ENCODE measurements at places on chromosomes 2 and 18.

GRCh38 chr2:206657087-206657486 lies 14.8 kb downstream of the FAM237A start:
- no peak for DNase-seq

- DNase-seq: no peak
Observed at GRCh38 chr2:196173505-196173904, 2.1 kb upstream of the STK17B start.

DNA sequence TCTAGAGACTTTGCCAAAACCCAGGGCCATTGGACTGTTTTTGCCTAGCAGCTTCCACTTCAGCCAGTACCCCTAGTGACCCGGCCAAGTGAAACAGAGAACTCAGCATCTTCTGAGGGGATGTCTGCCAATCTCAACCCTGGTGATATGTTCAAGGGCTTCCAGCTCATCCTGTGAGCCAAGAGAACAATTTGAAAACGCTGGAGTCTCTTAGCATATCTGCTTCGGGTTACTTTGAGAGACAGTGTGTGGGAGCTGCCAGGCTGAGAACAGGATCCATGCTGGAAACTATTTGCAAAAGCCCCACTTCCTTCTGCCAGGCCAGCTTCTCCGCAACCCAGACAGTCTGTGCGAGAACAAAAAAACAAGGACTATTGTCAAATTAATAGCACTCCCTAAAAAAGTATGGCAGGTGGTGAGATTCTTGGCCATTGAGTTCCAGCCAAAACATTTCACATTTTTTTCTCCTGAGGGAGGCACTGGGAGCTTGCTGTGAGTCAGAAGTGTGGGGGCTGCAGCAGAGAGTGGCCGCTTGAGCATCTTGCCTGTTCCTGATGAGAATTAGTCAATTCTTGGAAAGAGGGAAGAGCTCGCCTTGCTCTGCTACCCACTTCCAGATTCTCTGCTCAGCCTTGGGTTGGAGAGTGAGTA lies 395.6 kb upstream of the TRIB2 start:
- no peak for DNase-seq

GRCh38 chr18:13394801-13395200 lies 176.2 kb downstream of the LDLRAD4 start:
- no peak for DNase-seq

GRCh38 chr18:33839452-33840211 lies 261.6 kb downstream of the ASXL3 start:
- DNase-seq: no peak

DNA sequence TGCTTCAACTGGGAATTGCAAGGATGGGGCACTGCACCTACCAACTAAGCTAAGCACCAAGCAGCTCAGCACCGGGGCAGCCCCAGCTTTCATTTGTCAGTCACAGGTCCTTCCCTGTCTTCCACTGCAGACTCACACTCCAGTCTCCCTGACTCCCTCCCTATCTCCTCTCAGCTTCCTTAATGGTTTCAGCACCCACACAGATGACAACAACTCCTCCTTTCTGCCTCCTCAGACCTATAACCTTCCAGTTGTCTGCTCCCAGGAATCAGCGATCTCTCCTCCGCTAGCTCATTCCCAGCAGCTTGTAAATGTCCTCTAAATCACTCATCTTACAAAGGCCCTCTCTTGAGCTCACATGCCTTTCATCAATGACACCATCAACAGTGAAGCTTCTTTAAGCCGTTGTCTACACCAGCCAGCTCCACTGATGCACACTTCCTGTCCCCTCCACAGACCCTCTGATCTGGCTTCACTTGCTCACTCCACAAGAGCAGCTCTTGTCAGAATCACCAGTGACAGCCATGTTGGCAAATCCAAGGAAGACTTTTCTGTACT lies 32.1 kb downstream of the CLASP1 start:
- DNase-seq: no peak

- DNase-seq: no peak
Observed at GRCh38 chr2:71449343-71449742, 4.0 kb upstream of the DYSF start.

DNA sequence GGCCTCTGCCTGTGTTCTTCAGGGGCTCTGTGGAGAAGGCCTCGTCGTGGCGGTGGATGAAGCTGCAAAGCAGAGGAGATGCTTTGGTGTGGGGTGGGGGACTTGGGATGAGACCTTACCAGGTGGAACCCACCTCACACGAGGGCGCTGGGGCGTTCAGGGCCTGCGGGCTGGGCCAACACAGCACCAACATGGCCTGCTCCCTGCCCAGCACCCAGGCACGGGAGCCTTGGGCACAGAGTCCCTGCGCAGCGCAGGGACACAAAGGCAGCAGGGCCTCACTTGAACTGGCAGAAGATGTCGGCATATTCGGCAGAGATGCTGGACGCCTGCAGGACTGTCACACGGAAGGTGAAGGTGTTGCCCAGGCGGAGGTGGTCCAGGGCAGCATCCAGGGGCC lies 53.8 kb downstream of the AQP12A start:
- DNase-seq: no peak

- no peak for DNase-seq
Observed at GRCh38 chr2:189849550-189849949, 65.3 kb downstream of the PMS1 start.

DNA sequence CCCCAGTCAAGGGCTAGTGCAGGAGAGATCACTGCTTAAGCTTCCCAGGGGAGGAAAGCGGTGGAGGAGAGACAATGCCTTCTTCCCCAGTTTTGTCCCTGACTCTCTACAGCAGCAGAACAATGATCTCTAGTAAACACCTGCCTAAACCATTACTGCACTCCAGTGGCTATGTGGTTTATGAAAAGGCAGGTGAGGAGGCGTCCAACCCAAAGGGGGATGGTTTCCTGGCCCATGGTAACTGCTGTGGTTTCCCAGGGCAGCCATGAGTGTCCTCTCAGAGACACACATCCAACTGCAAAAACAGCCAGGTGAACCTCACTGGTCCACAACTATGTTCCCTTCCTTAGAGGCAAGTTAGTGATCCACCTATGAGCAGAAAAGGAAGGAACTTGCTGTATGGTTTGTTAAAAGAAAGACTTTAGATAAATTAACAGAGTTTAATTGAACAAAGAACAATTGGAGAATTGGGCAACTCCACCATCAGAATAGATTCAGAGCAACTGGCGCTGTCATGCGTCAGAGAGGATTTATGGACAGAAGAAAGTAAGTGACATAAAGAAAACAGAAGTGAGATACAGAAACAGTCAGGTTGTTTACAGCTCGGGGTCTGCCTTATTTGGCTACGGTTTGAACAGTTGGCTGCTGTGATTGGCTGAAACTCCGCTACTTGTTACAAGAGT lies 4.8 kb upstream of the TTC39C start:
- DNase-seq: no peak

DNA sequence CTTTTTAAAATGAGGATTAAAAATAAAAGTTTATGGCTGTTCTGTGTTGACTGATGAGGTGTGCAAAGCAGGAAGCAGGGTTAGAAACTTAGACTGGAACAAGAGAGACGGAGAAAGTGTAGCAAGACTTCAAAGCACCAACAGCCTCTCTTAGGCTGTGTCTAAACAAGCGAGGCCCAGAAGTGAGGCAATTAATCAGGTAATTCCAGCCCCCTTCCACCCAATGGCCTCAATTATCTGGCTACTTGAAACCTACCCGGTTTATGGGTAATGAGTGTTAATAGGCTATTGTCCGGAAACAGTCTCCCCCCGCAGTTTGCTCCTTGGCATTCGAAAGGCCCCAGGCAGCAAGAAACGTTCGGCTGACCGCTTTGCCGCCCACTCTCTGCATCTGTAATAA lies 171.7 kb upstream of the MYCN start:
- no peak for DNase-seq

GRCh38 chr2:104774631-104775030 lies 79.3 kb upstream of the POU3F3 start:
- DNase-seq: no peak

DNA sequence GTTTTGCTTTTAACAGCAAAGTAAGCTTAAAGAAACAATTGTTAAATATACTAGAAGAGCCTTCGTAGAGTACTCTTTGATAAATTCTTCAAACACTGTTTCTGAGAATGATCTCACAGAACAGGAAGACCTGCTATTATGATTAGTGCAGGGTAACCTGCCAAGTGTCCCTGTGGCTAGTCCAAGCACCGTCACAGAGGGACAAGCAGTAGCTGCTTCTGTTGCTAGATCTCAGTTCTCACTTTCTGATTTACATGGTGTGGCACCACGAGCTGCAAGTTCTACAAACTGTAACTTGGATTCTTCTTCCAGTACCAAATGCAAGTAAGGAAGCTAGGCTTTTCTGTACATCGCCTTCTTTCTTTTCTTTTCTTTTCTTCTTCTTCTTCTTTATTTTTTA lies 121.5 kb downstream of the PIEZO2 start:
- DNase-seq: no peak

DNA sequence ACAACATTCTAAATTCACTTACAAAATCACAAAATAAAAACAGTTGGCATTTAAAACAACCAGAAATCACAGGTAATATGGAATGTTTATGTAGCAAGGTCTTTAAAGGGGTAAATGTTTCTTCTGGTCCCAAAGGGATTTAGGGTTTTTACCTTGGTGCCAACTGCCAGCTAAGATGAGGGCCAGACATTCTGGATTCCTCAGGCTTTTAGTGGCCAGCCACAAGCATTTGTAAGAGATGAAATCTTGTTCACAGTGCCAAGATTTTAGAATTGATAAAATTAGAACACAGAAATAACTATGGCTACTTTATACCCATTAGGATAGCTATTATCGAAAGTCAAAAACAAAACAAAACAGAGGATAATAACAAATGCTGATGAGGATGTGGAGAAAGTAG lies 60.4 kb upstream of the CDKL4 start:
- DNase-seq: no peak

GRCh38 chr18:37778417-37779165 lies 213.0 kb upstream of the CELF4 start:
- DNase-seq: no peak

DNA sequence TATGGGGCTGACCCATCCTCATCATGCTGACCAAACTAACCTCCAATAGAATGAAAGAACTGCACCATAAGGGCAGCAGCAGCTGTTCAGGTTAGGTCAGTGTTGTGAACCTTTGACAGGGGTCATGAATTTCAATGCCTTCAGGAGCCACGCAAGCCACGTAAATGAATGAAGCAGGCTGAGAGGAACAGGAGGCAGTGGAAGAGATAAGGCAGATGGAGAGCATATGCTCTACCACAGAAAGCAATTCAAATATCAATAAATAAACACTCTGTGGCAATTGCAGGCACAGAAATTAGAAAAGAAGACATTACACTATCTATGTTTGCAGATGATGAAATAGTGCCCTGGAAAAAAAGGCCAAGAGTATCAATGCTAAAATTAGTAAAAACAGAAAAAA lies 56.3 kb downstream of the SCG2 start:
- DNase-seq: no peak

- no peak for DNase-seq
Observed at GRCh38 chr2:74026687-74027241, 42.1 kb downstream of the TET3 start.

DNA sequence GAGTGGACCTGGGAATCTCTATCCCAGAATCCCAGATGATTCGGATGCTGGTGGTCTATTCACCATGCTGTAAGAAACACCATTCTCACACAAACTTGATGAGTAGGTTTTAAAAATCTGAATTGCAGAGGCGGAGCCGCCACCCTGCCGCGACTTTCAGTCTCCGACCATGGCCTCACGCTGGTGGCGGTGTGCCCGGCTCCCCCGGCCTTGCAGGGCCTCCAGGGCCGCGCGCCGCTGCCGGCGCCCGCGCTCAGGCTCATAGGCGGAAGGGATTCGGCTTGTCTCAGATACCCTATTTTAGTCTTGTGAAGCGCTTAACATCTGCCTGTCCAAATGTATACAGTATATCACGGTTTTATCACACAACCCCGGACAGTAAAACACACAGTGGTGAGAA lies 2.6 kb upstream of the PPM1B start:
- DNase-seq: no peak

DNA sequence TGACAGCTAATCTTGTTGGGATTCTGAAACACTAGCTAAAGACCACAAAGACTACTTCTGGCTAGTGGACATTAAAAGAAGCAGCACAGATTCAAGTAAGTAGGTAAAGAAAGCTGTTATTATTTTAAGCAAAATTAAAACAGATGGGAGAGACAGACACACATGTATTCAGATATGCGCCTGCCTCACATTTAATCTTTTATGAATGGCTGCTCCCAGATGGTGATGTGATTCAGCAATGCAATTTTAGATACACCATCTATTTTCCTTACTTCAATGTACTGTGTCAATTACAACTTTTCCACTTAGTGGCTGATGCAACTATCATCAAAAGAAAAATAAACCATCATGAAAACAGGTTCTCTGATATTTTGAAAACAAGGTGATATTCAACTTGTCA lies 133.0 kb upstream of the PGAP1 start:
- DNase-seq: no peak

GRCh38 chr2:125169764-125170146 lies 1144.7 kb downstream of the CNTNAP5 start:
- DNase-seq: no peak

- DNase-seq: no peak
Observed at GRCh38 chr18:26780520-26781325, 84.8 kb downstream of the AQP4 start.

DNA sequence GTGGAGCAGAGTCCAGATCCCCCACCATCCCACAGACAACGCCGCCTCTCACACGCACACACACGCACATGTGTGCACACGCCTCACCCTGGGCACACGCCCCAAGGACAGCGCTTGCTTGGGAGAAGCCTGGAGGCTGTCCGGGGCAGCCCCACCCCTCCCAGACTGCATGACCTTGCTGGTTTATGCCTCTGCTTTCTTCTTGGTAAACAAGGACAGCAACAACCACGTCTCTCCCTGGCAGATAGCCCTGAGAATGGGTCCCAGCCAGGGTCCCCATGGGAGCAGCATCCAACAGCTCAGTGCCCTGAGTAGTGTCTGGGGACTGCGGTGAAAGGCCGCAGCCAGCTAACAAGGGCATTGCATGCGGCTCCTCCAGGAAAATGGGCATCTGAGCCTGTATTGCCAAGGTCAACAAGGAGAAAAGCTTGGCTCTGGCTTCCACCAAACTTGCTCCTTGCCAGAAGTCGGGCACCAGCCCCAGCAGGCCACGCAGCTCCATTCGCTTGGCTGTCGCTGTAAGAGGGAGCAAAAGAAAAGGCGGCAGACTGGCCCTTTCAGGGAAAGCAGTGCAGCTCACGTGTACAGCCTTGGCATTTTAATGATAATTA lies 234.6 kb downstream of the EIPR1 start:
- DNase-seq: no peak

- DNase-seq: no peak
Observed at GRCh38 chr2:200425026-200425821, 84.6 kb downstream of the KCTD18 start.

DNA sequence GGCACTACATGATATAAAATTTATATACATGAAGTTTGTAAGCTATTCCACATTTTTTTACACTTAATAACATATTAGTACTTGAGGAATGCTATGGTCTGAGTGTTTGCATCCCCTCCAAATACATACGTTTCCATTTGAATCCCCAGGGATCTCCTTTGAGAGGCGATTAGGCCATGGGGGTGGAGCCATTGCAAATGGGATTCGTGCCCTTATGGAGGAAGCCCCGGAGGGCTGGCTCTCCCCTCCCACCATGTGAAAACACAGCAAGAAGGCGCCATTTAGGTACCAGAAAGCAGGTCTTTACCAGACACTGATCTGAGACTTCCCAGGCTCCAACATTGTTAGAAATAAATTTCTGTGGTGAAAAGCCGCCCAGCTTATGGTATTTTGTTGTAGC lies 20.8 kb upstream of the MBP start:
- DNase-seq: no peak
